GM06990 (cell line): ENCODE measurements at places on chromosomes 5 and 9.
A peak's percentile ranks its signal among the peaks of the same experiment; 100 is the strongest.

GRCh38 chr9:126207256-126207655, 119.4 kb upstream of the MVB12B start:
- no peak for DNase-seq

GRCh38 chr5:73964352-73964865, 338.4 kb downstream of the ARHGEF28 start:
- DNase-seq = no peak

- no peak for DNase-seq
Observed at GRCh38 chr5:126210955-126211354, 212.3 kb upstream of the GRAMD2B start.

DNA sequence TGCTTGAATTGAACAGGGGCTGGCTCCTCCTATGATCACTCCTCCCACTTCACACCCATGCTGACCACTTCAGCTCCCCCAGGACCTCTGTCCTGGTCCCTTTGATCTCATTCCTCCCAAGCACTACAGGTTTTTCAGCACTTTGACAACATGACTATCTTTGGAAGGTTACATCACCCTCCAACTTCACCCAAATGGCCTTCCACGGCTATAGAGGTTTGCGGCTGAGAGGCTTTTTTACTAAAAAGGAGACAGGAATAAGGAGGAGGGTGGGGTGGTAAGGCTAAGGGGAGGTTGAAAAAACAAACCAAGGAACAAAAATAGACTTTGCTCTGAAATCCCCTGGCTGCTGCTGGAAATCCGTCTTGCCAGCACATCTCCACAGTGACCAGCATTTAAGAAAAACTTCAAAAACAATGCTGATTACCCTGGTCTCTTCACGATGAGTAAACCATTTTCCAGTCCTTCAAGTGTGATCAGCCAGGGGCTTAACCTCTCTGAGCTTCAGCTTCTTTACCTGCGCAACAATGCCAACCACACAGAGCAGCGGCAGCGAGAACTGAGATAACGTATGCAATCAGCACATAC, 102.7 kb downstream of the DPYSL3 start:
- no peak for DNase-seq

DNA sequence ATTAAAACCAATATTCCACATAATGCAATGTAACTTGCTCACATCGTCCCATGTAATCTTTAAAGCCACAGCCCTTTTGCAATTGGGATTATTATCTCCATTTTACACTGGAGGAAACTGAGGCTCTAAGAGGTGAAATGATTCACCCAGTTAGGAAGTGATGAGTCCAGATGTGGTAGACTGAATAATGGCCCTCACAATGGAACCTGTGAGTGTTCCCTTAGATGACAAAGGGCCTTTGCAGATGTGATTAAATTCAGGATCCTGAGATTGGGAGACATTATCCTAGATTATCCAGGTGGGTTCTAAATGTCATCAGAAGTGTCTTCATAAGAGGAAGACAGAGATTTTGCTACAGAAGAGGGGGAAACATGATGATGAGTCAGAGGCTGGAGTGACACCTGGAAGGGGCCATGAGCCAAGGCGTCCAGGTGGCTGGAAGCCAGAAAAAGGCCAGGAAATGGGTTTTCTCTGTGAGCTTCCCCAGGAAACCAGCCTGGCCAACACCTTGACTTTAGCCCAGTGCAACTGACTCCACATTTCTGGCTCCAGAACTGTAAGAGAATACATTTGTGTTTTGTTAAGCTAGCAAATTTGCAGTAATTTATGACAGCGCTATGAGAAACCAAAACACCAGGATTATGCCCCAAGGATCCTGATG, 139.1 kb downstream of the KCNIP1 start:
- no peak for DNase-seq

DNA sequence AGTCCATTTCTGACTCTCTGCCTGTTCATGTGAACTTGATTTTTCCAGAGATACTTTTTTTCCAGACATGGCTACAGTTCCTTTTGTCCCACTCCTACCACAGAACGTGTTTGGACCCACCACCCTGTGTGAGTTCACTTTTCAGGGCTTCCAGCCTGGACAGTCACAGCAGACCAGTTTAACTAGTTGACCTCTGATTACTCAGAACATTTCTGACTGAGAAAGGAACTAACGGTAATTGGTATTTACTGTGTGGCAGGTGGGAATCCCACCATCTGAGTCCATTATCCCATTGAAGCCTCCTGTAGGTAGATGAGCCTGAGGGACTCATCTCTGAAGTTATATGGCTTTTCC, 210.1 kb downstream of the GOLPH3 start:
- DNase-seq = no peak

DNA sequence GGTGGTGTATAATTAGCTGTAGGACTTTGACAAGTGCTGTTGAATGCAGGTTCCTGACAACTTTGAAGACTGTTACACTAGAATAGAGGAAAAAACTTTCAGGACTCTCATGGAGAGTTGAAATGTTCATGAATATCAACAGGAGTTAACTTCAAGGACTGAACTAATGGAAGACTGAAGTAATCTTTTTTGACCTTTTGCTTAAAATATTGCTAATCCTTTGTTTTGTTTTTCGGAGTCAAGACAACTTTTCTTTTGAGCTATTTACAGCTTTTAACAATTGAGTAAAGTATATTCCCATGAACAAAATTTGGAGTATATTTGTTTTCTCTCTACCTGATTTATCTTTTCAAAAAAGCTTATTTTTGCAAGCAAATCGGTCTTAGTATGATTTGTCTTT, 34.1 kb upstream of the MTMR12 start:
- no peak for DNase-seq

GRCh38 chr9:137764981-137765380, 112.6 kb upstream of the CACNA1B start:
- no peak for DNase-seq

DNA sequence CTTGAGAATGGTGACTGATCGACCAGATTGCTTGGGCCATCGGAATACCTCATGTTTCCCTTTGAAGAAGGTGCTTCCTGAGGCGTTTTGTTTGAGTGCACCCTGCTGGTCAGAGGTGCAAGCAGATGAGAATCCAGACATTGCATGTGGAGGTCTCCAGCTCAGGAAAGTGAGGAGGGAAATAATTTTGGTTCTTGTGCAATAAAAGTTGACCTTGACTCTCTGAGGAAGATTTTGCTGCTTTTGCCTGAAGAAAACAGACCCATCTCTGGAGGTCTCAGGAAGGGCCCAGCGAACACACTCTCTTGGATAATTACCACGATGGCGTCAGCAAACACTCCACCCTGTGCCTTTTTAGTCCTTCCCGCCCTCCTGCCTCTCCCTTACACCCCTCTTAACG, 69.7 kb downstream of the GRAMD2B start:
- DNase-seq = no peak

DNA sequence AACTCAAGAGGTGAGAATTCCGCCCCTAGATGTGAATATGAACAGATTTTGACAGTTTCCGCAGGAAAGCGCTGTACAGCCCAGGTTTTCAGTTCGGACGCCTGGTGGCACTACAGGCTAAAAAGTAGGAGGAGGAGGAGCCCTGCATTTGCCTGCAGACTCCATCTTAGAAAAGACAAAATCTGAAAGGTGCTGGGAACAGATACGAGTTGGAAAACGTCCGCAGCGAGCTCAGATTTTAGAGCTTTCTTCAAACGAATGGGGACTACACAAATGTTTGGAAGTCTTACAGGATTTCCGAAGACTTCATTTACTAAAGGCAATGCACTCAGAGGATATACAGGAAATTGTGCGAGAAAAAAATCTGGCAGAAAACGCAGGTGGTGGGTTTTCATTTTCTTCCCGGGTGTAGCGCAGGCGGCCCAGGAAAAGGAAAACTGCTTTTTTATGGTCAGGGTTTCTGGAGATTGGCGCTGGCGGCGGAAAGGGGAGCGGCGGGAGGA, 9.9 kb upstream of the PCDHB2 start:
- DNase-seq = no peak

DNA sequence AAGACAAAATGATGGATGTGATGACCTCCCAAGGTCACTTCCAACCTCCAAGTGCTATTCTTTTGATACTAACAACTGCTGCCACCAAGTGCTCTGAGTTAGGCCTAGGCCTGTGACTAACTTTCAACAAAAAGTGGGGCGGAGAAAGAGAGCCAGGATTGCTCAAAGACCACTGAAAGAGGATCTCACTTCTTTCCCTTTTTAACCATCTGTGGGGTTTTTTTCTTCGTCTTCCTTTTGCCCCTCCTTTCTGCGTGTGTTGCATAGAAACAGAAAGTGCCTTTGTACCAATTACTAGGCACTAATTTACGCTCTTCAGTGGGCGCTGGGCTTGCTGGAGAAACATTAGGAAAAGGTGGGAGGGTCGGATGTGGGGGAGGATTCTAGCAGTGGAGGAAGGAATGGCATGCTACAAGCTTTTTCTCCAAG, 8.0 kb downstream of the KLF9 start:
- DNase-seq = no peak

DNA sequence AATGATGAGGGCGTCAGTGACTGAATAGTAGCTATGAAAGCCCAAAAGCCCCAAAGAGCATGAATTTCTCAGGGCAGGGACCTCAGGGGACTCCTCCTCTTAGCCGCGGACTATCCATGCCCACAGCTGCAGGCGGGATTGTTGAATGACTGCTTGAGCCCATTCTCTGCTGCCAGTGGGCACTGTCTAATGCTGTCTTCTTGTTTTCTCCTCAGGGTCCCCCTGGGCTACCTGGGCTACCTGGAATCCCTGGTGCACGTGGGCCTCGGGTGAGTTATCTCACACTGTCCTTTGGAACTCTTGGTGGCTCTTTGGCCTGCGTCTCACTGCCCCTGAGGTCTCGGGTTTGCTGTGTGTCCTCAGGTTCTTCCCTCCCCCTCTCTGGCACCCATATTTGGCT, 22.7 kb downstream of the COL27A1 start:
- no peak for DNase-seq

GRCh38 chr5:129041196-129041881, 53.2 kb upstream of the ISOC1 start:
- DNase-seq = no peak

- no peak for DNase-seq
Observed at GRCh38 chr5:68798877-68799843, 294.7 kb upstream of the SLC30A5 start.

DNA sequence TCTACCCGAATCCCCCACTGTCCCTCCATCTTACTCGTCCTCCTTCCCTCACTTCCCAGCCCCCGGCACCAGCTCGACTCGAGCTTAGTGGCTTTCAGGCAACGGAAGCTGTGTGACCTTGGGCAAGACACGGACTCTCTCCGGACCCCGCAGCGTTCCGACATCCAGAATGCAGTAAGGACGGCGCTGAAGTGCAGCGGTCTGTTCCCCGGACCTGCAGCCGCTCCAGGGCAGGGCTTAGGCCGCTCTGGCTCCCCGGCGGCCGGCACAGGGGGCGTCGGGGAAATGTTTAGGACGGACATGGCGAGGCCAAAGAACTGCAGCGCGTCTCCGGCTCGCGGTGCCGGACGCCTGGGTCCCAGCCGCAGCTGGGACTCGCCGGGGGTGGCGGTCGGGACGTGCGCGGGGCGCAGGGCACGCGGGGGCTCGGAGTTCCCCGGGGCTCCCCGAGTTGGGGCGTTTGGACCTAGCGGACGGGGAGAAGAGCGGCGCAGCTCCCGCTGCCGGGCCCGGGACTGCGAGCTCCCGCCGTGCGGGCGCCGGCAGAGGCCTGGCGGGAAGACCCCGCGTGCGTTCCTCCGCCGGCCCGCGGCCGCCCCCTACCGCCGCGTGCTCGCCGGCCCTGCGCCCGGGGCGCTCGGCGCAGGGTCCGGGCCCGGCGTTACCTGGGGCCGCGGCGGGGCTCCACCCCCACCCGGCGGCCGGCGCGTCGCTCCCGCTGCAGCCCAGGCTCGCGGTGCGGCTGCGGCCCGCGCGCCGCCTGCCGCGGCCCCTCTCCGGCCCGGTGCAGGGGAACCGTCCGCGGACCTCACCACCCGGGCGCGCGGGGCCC, 5.6 kb upstream of the RNF44 start:
- DNase-seq = peak; percentile 74

GRCh38 chr9:128145536-128145935, 3.7 kb upstream of the LCN2 start:
- DNase-seq = no peak

DNA sequence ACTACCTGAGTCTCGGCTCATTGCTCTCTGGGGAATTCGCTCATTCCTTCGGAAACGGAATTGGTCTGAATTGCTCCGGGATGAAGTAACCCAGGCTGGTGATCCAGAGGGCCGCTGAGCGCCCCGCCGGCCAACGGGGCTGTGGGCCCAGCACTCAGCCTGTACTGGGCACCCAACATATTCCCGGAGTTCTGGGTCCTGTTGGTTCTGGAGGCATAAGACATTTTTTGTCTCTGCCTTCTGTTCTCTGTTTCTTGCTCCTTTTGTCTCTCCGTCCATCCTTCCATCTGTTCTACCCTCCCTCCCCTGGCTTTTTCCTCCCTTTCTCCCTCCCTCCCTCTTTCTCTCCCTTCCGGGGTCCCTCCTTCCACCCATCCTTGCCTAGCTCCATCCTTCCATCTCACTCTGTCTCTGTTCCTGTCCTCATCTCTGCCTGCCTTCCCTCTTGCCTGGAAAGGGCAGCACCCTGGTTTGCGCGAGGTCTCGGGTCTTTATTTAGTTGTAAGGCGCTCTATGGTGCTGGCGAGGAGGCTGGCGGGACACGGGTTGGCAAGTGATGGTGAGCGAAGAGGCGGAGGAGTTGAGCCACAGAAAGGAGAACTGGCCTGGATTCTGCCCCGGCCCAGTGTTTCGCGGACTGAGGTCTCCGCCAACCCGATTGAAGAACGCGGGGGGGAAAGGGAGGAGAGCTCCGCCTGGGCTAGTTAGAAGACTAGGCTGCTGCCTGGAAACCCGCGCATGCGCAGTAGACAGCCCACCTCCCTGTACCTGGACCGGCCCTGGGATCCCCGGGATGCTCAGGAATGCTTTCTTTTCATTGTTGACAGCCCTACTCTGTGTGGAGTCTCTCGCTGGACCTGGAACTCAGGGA, 1468.0 kb downstream of the FOXD4L5 start:
- DNase-seq = peak; percentile 88

DNA sequence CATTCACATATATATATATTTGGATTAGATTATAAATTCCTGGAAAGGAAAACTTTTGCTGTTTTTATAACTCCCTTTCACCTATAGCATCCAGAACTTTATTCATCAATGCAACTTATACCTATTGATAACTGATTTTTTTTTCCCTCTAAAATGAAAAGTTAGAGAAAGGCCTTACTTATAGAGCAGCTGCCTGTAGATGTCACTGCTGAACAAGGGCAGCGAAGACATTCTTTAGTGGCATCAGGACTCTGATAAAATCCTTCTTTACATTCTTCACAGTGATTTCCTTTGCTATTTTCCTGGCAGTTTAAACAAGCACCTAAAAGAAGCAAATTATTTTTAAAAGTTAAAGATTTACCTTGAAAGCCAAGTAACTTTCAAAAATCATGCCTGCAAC, 32.3 kb upstream of the CDK5RAP2 start:
- DNase-seq = no peak

- DNase-seq = peak; percentile 48
Observed at GRCh38 chr9:85610074-85610860, 131.5 kb downstream of the AGTPBP1 start.

- no peak for DNase-seq
Observed at GRCh38 chr5:50730336-50730735, 63.9 kb downstream of the PARP8 start.
